ENCODE measurements at places on chromosomes 5 and 9. TPM values are rescaled to one million over a fixed set of nuclear protein-coding genes. Genes with fewer than 3 reads are reported as not detected.
A peak's percentile ranks its signal among the peaks of the same experiment; 100 is the strongest.

DNA sequence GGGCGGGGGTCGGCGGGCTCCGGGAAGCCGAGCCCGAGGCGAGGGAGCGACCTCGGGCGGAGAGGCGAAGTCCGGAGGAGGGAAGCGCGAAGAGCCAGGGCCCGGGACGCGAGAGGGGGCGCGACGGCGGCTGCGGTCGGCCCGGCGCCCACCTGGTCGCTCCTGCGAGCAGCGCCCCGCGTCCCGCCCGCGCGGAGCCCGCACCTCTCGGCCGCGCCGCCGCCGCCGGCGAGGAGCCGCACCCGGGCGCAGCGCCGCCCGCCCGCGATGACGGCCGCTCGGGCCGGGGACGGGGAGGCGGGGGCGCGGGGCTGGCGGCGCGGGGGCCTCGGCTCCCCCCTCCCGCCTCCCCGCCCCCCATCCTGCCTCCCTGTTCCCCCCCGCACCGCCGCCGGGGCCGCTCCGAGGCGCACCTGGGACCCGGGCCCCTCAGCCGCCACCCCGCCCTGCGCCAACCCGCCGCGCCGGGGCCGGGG, 2.6 kb downstream of the NR5A1 start:
- no peak for DNase-seq

LCN1 gene
- not detected for total RNA-seq

DNA sequence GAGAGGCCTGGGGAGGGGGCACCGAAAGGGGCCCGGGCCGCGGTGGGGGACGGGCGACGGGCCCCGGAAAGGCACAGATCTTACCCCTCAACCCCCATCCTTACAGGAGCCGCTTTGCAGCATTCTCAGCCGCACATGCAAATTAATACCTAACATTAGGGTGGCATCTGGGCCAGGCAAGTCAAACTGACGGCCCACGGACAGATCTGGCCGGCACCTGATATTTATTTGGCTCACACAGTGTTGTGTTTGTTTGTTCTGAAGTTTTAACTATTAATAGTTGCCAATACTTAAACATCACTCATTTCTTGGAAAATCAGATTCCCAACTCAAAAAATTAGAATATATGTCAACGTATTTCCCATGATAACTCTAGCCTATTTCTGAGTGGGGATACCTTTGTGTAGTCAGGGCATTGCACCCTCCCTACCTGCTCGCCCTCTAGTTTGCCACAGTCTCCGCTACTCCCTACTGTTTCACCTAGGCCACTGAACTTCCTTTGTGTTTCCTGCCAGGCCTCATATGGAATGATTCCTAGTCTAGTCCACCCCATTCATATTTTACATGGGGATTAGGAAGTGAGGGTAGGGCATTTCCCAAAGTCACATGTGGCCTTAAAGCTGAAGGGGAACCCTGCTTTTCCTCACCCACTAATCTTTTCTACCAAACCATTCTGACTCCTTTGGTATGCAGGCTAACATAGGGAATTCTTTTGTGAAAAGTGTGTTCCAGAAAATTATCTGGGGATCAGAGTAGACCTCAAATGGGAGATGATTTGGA, 71.9 kb upstream of the LARP1 start:
- no peak for DNase-seq

DNA sequence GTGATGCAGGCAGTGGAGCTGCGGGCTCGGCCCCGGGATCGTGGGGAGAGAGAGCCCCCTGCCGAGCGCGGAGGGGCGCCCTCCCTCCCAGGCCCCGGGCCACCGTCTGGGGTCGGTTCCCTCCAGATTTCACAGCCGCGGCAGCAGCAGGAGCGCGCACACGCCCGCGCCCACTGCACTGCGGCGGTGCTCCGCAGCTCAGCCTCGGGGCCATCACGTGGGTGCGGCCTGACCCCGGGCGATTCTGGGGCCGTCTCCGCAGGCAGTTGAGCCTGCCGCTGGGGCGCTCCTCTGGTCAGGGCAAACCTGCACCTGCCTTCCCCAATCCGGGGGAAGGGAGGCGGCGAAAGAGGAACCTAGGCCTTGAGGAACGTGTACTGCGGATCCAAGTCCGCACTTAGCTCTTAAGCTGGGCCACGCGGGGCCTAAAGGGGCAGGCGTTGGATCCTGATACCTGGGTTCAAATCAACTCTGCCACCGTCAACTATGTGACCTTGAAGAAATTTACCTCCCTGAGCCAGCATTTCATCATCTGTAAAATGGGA, 9.4 kb upstream of the DELE1 start:
- DNase-seq, result no peak

- DNase-seq, result peak; percentile 72
Observed at GRCh38 chr5:150129813-150130492, 25.7 kb downstream of the PDGFRB start.

- no peak for DNase-seq
Observed at GRCh38 chr9:3014178-3014577, 170.3 kb upstream of the PUM3 start.

DNA sequence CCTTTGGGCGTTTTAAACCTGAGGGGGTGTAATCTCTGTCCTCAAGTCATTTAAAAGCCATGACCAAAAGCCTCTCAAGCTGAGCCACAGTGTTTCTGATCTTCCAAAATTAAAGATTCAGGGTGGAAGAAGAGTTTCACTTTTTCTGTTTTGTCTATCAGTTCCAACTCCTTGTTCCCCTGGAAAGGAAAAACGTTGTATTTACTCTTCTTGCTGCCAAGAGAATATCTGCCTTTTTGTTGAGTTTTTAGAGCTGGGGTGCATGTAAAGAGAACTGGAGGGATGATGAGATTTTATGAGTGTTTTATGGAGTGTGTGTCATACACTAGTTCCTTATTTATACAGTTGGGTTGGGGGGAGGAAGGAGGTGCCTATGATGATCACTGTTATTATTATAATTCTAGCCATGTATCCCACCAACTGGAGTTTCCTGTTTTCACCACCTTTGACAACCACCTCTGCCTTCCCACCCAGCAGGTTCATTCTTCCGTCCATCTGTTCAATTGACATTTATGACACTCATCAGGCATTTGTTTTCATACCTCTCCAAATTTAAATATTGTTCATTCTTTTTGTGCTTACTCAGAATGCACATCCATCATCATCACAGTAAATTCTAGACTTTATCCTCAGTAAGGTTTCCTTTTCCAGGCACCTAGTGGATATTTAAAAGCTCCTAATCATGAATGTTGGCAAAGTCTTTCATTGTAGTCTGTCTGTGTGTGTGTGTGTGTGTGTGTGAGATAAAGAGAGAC, 97.9 kb upstream of the MPDZ start:
- DNase-seq, result no peak

DND1 gene
- total RNA-seq, result 6.1 TPM

HIGD2A gene
- total RNA-seq, result 83.3 TPM

DNA sequence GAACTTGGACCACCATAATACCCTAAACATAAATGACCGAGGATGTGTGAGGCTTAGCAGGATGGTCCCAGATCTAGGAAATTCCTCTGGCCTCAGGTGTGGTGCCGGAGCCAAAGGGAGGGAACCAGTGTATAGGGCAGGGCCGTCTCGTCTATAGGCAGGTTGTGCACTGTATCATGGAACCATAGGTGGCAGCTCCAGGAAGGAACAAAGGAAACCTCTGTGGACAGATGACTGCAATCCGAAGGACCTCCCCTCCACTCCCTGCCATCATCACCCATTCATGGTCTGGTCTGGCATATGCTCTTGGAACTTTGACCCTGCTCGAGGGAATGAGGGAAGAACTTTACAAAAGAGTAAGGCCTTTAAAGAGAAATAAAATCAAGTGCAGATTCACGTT, 2.9 kb upstream of the MACIR start:
- DNase-seq, result no peak

CNTFR gene
- 38.5 TPM for total RNA-seq

INSL6 gene
- not detected for total RNA-seq

ITK gene
- 1.3 TPM for total RNA-seq

GRCh38 chr5:58094031-58094430, 365.9 kb downstream of the PLK2 start:
- no peak for DNase-seq

INSL4 gene
- not detected for total RNA-seq

GRCh38 chr9:100472268-100472667, 681 bp upstream of the TMEFF1 start:
- no peak for DNase-seq

SHC3 gene
- 3.9 TPM for total RNA-seq

All from tibial nerve (tissue), 4 donors.